Brain microvascular endothelial cell (primary cell): ENCODE measurements at places on chromosomes 2 and 18.
A peak's percentile ranks its signal among the peaks of the same experiment; 100 is the strongest.

- no peak for DNase-seq
Observed at GRCh38 chr2:188319838-188320237, 28.2 kb downstream of the GULP1 start.

GRCh38 chr2:179235463-179236108 lies 29.0 kb downstream of the SESTD1 start:
- peak; percentile 36 for DNase-seq

DNA sequence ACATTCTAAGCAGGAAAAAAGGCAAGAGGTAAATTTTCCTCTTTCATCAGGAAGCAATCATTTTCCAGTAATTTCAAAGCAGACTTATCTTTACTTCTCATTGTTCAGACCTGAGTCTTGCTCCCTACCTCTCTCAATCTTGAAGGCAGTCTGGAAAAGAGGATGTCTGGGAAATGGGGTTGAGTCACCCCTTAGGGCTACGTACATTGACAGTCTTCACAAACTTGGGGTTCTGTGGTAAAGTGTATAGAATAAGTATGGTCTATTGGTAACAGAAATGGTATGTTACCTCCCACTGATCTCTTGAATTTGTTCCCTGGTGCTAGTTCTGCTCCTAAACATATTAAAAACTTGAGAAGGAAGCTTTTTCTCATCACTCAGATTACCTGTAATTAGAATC lies 361.3 kb downstream of the SS18 start:
- no peak for DNase-seq

- no peak for DNase-seq
Observed at GRCh38 chr2:196080526-196080925, 11.9 kb upstream of the DNAH7 start.

- no peak for DNase-seq
Observed at GRCh38 chr2:163606878-163607277, 128.9 kb downstream of the FIGN start.

GRCh38 chr18:3179430-3180089 lies 40.2 kb downstream of the MYOM1 start:
- DNase-seq, result no peak

- no peak for DNase-seq
Observed at GRCh38 chr2:54708584-54709335, 14.7 kb upstream of the EML6 start.

DNA sequence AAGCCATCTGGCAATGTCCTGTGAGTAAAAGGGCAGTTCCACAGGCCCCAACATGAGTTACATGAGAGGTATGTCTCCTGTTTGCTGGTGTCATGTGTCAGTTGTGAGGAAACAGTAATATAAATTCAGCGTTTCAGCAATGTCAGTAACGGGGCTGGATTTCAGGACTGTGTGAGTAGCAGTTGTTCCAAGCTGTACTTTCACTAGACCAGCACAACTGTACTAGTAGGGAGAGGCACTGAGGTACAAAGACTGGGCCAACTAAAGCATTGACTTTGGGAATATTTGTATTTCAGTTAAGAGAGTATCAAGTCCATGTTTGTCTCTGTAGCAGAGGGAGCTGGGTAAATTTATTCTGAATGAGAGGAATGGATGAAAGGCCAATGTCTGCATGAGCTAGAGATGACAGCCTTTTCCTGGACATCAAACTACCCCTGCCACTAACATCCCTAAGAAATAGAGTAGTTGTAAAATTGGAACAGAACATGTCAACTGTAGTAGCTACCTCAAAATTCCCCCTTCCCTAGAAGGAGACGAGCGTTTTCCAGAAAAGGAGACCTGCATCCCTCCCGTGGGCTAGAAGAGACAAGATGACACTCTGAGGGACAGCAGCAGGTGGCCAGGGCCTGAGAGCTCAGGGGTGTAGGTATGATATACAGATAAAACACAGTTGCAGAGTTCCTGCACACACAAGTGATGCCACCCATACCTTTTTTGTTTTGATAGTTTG lies 24.4 kb downstream of the EIF4E2 start:
- no peak for DNase-seq

- DNase-seq, result peak; percentile 31
Observed at GRCh38 chr2:156380117-156380645, 47.7 kb upstream of the NR4A2 start.

DNA sequence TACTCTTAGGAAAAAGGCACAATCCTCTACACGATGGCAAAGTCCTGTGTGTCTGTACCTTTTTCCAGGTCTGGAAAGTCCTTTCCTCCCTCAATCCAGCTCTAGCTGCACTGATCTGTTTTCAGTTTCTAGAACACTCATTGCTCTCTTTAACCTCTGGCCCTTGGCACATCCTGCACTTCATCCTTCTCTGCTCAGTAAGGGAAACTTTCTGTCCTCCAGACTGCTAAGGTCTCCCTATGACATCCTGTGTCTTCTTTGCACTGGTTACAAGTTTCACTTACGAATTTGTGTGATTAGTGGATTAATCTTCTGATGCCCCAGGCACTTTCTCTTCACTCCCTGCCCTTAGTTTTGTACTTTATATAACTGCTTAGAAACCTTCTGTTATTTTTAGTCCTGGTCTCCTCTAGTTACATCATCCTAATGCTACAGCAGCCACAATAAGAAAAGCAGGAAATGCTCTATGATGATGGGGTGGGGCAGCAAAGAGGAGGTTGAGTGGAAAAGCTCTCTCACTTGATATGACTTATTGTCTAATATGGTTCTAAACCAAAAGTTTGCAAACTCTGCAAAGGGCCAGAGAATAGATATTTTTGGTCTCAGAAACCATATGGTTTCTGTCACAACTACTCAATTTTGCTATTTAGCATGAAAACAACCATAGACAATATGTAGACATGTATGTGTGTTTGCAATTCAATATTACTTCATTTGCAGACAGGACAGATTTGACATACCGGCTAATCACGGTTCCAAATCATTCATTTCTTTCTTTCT lies 568.2 kb downstream of the THSD7B start:
- DNase-seq, result peak; percentile 36

- no peak for DNase-seq
Observed at GRCh38 chr2:191791953-191792560, 54.8 kb downstream of the CAVIN2 start.

GRCh38 chr2:138209009-138209408 lies 244.7 kb downstream of the HNMT start:
- no peak for DNase-seq

- DNase-seq, result no peak
Observed at GRCh38 chr2:201816657-201817575, 10.6 kb downstream of the CDK15 start.

GRCh38 chr18:79071037-79071436 lies 1.8 kb downstream of the ATP9B start:
- DNase-seq, result no peak

GRCh38 chr2:200431996-200432705 lies 77.7 kb downstream of the KCTD18 start:
- peak; percentile 12 for DNase-seq

DNA sequence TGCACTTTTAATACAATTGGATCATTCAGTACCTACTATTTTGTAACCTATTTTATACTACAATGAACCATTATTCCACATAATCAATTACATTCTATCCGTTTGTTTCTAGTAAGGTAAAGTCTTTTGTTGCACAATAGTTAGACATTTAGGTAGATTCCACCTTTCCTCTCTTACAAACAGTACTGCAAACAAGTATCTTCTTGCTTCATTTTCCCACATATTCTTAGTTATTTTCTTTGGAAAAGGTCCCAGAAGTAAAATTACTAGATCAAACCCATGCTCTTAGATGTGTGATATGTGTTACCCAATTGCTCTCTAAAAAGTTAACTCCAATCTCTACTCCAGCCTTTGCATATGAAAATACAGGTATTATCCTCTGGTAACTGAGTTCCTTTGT lies 49.6 kb downstream of the SPIRE1 start:
- no peak for DNase-seq

DNA sequence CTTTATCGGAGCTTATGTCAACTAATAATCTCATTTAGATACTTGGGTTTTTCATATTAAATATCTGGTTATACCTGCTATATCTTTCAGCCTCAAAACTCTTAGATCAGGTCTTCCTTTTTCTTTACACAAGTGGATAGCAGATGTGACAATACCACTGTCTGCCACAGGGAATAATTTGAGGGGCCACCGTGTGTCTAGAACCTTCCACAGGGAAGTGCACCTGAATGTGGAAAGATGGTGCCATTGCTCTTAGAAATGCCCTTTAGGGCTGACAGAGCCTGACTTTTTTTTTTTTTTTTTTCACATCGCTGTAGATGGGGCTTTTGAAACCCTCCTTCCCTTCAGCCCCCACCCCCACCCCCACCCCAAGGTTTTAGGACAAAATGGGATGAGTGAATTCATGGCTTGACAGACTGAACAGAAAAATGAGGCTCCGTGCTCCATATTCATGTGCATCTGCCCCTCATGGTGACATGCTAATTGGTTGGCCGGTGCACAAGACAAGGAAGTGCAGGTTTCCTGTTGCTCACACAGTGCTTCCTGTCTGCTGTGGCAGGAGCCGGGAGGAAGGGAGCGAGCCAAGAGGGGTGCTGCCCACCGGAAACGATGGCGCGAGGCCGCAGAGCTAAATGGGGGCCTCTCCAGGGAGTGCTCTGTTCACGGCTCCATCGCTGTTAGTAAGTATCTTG lies 246.0 kb downstream of the LDLRAD4 start:
- DNase-seq, result no peak

- DNase-seq, result no peak
Observed at GRCh38 chr2:239258248-239258647, 142.6 kb downstream of the HDAC4 start.

DNA sequence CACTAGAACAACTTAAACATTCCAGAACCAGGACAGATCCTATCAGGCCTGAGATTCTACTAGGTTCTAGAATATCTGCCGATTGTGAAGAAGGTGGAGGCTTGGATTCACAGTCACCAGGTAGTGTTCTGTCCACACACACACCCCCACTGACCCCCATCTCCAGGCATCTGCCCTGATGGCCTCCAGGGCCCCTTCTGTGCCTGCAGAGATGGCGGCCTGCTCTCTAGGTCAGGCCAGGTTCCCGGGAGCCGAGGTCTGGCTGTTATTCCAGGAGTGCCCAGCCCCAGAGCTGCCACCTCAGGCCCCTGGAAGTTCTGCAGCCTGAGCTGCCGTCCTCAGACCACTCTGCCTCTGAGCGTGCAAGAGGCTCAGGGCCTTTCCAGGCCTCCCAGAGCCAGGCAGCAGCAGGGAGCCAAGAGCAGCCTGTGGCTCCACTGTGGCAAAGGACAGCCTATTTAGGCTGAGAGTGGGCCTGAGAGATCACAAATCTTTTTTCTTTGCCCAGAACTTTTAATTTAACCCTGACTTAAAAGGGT lies 96.2 kb upstream of the ASAP2 start:
- no peak for DNase-seq

DNA sequence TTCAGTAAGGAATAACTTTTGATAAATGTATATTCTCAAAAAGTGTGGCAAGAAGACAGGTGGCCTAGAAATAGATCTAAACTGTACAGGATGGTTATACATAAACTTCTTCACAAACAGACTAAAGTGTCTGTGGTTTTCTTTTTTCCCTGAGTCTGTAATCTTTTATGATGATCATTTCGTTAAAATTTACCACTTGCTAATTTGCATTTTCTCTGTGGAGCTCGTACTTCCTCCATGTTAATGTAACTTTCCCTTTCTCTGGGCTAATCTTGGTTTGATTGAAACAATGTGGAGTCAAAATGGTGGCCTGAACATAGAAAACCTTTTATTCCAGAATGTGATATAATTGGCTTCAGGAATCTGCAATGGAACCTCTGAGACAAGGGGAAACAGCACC lies 166.2 kb downstream of the FTCDNL1 start:
- DNase-seq, result no peak

DNA sequence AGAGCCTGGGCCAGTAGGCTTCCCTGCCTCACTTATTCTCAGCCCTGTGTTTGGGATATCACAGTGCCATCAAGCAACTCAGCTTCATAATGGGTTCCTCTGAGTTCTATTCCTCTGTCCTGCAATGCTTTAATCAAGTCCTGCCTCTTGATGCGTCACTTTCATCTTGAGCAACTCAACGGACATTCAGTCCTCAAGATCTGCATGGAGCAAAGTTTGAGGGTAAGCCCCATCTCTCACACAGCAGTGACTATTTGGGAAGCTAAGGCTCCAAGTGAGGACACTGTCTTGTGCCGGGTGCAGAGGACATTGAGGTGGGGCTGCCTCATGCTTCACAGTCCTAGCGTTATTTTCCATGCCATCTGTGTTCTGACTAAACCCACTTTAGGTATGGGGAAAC lies 50.9 kb upstream of the PLB1 start:
- no peak for DNase-seq

GRCh38 chr2:9285921-9286320 lies 79.3 kb downstream of the ASAP2 start:
- peak; percentile 30 for DNase-seq

DNA sequence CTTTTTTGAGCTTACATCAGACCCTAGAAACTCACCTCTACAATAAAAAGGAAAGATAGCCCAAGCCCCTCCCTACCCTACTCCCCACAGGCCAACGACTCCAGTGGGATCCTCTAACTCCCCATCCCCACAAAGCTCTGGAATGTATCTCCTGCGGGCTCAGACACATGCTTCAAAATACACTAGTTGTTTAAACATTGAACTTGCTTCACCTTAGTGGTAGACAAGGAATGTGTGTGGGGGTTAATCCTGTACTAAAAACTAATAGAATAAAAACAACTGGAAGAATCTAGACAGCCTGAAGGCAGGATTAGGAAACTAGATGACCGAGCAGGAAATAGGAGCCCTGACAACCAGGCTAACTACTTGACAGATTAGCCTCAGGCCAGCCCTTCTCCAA lies 211.5 kb downstream of the SUCLG1 start:
- DNase-seq, result no peak

- peak; percentile 14 for DNase-seq
Observed at GRCh38 chr18:2547477-2548087, 23.7 kb downstream of the METTL4 start.

GRCh38 chr18:5429681-5430080 lies 114.1 kb downstream of the EPB41L3 start:
- no peak for DNase-seq

DNA sequence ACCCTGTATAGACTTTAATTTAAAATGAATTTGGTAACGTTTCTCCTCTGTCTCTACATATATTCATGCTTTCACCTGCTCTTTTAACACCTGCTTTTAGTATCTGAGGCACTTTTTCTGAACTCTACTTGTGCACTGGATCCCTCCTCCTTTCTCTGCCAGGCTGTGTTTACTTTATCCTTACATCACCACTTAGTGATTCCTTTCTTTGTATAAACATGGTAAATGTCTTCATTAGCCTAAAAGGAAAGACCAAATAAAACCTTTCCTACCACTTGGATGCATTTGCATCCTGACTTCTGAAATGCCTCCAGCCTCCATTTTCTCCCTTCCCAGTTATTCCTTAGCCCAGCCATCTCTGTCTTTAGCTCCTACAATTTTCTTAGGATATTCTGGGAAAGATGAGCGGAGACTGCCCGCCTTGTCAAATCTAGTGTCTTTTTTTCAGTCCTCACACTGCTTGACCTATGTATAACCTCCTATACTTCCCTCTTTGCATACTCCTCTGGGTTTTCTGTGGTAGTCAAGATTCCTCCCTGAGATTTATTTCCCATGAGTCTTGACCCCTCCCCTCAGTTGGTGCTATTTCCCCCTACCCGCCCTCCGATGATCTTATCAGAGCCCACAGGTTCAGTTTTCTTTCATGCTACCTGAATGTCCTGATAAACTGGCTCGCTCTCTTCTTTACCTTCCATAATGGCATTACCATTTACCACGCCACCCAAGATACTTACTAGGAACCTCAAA lies 44.8 kb downstream of the REL start:
- DNase-seq, result no peak
